Stimulated activated CD8-positive, alpha-beta memory T cell treated with anti-CD3 and anti-CD28 coated beads, Interleukin-4, amount 100 ng/mL, for 1 hour (primary cell): ENCODE measurements at places on chromosomes 12 and 14.

DNA sequence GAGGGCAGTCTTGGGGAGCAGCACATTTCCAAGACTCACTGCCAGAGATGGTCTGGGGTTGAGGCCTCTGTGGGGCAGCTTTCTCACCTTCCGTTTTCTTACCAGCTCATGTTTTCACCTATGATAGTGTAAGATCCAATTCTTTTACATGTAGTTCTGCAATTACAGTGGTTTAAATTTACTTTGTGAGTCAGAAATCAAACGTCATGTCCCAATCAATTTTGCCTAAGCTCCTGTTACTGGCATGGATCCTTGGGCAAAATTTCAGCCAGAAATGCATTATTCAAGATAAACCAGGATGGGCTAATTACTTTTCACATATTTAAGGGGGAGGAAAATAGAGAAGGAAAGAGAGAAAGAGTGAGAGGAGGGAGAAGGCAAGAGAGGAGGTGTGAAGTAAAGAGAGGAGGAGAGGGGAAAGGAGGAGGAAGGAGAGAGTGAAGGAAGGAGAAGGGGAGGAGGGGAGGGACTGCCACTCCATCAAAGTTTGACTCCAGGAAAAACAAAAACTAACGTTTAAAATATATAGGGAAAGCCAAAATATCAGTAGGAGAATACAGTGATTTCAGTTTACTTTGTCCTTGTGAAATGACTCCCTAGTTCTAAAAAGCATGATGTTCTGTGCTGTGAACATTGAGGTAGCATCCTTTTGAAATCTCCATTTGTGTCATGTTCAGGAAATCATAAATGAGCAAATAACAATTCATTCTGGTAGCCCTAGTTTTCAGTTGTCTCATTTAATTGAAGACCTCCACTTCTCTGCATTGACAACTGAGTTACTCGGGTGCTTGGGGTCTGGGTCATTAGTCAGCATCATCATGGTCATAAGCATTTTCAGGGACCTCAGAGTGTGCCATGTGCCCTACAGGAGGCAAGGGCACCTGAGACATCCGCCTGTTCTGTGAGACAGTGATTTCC, 3.0 kb downstream of the BMAL2 start:
- DNase-seq: no peak

GRCh38 chr14:101062601-101063000, 159.1 kb upstream of the RTL1 start:
- DNase-seq: no peak

GRCh38 chr12:32839828-32840227, 56.7 kb downstream of the PKP2 start:
- no peak for DNase-seq

DNA sequence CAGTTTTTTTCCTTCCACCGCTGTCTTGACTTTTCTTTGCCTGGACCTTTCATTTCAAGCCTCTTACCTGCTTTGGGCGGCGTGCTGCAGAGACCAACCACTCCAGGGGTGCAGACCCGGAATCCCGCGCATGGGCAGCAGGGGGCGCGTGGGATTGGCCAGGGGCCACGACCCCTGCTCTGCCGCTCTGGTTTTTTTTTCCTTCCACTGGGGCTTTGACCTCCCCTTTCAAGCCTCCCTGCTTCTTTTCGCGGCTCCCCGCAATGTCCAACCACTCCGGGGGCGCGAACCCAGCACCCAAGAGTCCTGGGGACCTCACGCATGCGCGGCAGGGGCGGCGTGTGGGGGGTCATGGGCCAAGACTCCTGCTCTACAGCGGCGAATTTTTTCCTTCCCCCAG, 325.1 kb downstream of the ALG10 start:
- DNase-seq: no peak

DNA sequence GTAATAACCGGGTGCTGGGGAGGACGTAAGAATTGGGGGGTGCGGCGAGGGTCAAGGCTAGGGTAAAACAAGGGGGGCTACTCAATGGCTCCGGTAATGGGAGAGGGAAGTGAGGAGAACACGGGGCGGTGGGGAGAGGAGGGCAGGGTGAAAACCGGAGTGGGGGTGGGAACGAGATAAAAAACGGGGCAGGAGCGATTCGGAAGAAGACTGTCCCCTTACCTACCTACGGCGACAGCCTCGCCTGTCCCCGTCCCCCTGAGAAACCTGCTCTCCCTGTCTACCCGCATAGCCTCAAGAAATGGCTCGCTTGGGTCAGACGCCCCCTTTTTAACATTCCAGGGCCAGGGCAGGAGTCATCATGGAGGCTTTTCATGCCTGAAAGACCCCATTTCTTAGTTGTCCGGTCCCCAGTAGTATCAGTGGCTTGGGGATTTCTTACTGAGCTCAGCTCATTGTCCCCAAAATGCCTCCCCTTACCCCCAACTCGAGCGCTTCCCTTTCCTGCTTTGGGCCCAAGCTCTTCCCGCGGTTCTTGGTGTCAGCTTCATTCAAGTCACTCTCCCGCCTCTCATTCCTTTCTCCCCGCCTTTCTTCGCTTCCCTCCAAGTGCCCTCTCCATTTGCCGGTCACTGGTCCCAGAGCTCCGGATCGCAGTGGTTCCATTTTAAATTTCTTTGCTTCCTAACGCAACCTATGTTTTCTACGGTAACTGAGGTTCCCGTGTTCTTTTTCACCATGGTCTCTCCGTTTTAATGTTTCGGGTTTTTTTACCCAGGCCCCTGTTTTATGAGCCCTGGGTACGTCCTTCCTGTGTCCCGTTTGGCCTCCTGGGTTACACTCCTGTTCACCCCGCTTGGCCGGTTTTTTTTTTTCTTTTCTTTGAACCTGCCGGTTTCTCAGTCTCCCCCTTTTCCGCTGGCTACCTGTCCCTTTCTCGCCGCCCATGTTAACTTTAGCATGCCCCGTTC, 1.2 kb upstream of the WSB2 start:
- no peak for DNase-seq

DNA sequence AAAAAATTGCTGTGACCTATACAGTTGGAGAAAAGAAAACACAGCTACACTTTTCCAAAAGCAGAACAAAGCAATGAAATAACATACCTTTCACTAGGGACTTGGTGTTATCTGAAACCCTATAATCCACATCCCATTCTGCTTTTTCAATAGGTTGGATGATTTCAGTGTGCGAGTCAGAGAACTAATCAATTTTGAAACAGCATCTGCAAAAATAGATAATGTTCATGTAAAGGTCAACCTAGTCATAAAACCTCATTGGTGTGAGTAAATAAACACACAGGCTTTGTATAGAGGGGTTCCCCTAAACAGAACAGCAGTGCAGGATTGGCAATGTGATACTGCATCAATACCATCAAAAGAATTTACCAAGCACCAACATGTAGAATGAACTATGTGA, 173.0 kb upstream of the G2E3 start:
- no peak for DNase-seq

DNA sequence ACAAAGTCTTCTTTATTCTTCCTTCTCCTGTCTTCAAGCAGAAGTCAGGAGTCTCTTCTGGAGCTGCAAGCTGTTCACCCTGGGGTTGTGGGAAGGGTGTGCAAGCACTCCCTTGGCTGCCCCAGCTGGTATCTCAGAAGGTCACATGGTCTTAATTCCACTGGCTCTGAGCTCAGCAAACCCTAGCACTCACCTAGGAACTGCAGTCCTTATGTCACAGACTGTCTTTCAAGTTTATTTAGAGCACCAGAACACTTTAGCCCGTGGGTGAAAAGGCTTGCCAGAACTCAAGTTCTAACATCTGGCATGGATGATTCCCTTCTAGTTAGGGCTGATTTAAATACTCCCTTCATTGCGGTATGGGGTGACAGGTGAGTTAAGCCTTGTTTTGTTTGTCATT, 379.0 kb downstream of the CCER1 start:
- no peak for DNase-seq

- no peak for DNase-seq
Measured at GRCh38 chr12:98224584-98225221, 290.7 kb upstream of the TMPO start.

DNA sequence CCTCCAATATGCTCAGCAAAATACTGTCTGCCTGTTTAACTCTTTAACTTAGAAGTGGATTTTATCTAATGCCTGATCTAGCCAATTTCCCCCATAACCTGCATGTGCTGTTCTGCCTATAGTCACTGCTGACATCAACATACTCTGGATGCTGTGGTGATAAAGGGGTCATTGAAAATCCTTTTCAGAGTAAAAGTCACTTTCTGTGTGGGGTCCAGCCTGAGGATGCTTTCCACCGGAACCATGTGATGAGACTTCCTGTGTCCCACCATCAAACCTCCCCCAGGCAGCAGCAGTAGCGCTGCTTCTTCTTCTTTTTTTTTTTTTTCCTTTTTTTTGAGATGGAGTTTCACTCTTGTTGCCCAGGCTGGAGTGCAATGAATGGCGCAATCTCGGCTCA, 607.0 kb downstream of the BCL11B start:
- DNase-seq: no peak

DNA sequence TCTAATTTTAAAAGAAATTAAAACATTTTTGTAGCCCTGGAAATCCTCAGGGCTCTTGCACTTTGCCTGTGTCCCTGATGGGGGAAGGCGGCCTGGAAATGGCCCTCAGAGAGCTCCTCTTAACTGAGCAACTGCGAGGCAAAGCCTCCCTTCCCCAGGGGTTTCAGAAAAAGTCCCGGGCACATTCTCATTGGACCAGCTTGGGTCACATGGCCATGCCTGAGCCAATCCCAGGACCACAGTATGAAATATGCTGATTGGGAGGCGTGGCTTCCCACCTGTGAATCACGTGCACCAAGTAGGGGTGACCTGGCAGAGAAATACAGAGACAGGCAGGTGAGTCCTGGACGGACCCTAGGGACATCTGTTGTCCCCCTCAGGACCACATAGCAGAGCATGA, 90.4 kb upstream of the SFSWAP start:
- DNase-seq: no peak

DNA sequence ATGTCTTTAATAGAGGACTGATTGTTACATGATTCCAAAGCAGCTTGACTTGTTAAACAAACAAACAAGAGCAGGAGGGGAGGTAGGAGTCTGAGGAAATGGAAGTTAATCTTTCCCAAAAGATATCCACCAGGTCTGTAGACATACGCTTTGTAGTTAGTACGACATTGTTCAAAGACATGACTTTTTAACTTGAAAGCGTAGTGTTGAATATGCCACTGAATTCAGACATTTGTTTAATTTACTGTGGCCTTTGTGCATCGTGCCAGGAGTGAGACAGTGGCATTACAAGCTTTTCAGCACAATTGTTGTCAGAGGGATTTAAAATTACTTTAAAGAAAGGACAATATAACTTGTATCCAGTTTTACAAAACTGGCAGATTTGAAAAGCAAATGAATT, 53.0 kb downstream of the SAV1 start:
- DNase-seq: no peak

DNA sequence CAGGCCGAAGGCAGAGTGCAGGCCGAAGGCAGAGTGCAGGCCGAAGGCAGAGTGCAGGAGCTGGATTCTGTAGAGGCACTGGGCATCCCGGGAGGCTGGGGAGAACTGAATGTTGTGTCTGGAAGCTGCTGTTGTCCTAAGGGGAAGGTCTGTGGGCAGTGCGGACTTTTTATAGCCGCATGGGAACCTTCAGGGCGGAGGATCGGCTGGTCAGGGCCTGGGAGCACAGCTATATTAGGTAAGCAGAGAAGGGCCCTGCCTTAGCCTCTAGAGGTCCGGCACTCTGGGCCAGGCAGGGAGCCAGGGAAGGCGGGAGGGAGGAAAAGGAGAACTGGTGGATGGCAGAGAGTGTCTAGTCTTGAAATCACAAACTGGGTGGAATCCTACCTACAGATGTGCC, 14.2 kb downstream of the CABP1 start:
- DNase-seq: no peak

DNA sequence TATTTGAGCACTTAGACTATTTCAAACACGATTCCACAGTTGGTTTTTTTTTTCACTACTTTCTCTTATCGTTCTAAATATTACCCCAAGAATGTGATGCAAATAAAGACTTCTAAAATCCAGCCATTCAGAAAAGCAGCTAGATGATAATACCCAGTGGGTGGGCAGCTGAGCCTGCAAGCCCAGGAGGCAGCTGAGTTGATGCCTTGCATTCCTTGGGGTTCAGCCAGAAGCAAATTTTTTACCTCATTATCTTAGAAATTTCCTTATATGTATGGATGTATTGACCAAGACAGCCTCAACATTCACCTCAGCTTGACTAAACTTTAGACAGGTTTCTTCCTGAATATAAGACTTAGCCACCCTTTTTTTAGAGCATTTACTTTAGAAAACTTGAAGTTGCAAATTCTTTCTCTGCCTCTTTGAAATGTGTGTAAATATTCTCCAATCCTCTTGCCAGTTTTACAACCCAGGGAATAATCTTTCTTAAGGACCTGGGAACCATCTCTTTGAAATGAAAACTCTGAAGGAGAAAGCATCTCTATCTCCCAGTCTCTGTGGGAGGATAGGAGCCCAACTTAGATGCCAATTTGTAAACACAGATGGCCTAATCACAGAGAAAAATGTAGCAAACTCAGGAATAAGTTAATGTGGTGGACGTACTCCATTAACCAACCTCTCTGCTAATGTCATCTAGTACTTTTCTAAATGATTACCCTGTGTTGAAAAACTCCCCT, 52.2 kb upstream of the ANP32D start:
- DNase-seq: no peak

- DNase-seq: no peak
Measured at GRCh38 chr12:44247588-44247987, 411.7 kb downstream of the TMEM117 start.

GRCh38 chr12:40829738-40830144, 137.5 kb downstream of the CNTN1 start:
- no peak for DNase-seq

DNA sequence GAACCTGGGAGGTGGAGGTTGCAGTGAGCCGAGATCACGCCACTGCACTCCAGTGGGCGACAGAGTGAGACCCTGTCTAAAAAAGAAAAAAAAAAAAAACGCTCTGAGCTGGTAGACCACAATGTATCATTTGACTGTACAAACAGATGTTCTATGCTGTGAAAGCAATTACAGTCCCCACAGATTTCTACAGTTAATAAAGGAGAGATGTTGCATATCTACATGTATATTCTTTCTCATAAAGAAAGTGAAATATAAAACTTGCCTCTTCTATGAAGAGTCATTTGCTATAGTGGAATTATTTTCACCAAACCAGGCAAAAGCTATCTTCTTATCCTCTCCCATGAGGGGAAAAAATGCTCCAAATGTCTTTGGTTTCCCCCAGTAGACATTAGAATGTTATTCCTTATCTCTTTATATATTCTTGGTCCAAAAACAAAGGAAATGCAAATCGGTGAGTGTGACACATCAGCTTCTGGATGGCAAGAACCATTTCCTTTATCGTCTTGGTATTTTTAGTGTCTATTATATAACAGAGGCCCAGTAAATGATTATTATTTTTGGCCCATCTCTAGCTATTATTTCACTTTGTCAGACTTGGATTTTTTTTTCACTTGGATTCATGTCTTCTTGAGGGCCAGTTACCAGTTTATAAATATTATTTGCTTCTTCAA, 230.4 kb downstream of the SSPN start:
- DNase-seq: no peak

DNA sequence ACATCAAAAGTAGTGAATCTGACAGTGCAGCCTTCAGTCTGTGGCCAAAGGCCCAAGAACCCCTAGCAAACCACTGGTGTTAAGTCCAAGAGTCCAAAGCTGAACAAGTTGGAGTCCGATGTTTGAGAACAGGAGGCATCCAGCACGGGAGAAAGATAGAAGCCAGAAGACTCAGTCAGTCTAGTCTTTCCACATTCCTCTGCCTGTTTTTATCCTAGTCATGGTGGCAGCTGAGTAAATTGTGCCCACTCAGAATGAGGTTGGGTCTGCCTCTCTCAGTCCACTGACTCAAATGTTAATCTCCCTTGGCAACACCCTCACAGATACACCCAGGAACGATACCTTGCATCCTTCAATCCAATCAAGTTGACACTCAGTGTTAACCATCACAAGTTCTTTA, 1255.4 kb downstream of the LRFN5 start:
- no peak for DNase-seq
